CD4-positive, CD25-positive, alpha-beta regulatory T cell (primary cell): ENCODE measurements at places on chromosomes 4 and X. TPM values are rescaled to one million over a fixed set of nuclear protein-coding genes. Genes with fewer than 3 reads are reported as not detected.
A peak's percentile ranks its signal among the peaks of the same experiment; 100 is the strongest.

DNA sequence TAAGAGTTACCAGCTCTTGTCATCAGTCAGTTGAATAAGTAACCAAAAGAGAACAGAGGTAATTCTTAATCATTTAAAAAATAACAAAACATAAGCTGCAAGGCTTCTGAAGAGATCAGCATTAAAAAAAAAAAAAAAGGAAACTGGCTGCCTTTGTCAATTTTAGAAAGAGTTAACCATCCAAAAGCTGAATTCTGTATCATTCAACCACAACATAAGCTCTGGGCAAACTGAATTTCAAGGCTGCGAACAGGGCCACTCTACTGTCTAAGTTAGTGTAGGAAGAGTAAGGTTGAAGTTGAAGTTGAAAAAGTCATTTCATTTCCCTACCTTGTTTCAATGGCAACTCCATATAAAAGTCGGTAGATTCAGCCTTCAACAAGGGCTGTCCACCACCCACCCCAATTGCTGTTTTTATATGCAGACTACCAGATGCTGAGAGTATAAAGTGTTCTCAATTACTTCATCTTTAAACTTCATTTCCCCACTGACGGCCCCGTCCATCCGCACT lies 1.1 kb upstream of the LIN54 start:
- H3K36me3 ChIP-seq = no peaks in the 10 kb centered on the region
- H3K4me1 ChIP-seq = peaks cover 27% of the 10 kb centered on the region
- peak overlapping the region; percentile 91 for H3K27ac ChIP-seq

GRCh38 chrX:44039556-44039955 lies 66.4 kb upstream of the NDP start:
- H3K27ac ChIP-seq = no peak overlapping the region
- H3K4me1 ChIP-seq = no peaks in the 10 kb centered on the region
- no peak for DNase-seq
- no peaks in the 10 kb centered on the region for H3K36me3 ChIP-seq

DNA sequence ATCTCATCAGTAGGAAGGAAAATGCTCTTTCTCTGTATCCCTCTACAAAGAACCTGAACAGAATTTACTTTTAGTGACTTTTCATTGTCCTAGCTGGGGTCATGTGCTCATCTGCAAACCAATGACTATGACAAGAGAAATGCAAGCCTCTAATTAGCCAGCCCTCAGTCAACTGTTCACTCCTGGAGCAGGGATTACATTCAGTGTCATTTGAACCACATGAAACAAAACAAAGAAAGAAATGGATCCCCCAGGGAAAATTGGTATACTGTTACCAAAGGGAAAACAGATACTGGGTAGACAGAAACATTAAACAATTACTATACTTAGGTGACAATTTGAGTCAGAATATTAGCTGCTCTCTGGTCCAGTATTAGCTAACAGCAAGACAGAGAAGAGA lies 173.6 kb downstream of the RCHY1 start:
- H3K4me1 ChIP-seq = no peaks in the 10 kb centered on the region
- H3K4me3 ChIP-seq = no peak overlapping the region
- H3K27me3 ChIP-seq = no peaks in the 10 kb centered on the region

GRCh38 chr4:152103181-152103901 lies 342.5 kb upstream of the GATB start:
- no peak for DNase-seq
- H3K27me3 ChIP-seq = no peaks in the 10 kb centered on the region
- H3K36me3 ChIP-seq = no peaks in the 10 kb centered on the region
- peak overlapping the region; percentile 86 for H3K4me3 ChIP-seq
- peaks cover 84% of the 10 kb centered on the region for H3K4me1 ChIP-seq

DNA sequence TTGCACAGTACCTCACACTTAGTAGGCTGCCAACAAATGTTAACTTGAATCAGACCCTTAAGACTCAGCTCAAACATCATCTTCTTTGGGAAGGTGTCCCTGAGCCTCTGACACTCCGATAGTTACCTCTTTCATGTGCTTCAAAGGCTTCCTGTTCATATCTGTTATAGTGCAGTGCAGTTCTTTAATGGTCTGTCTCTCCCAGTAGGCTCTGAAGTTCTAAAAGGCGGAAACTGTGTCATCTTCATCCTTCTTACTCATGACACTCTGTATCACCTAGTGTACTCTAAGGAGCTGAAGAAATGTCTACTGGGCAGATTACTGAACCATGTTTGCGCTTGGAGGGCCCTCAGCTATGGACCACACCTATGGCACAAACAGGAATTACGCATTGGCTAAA lies 2.1 kb upstream of the DIAPH2 start:
- peak; percentile 16 for DNase-seq
- no peak overlapping the region for H3K4me3 ChIP-seq
- H3K36me3 ChIP-seq = no peaks in the 10 kb centered on the region
- no peaks in the 10 kb centered on the region for H3K27me3 ChIP-seq
- peaks cover 10% of the 10 kb centered on the region for H3K4me1 ChIP-seq
- no peak overlapping the region for H3K27ac ChIP-seq

DNA sequence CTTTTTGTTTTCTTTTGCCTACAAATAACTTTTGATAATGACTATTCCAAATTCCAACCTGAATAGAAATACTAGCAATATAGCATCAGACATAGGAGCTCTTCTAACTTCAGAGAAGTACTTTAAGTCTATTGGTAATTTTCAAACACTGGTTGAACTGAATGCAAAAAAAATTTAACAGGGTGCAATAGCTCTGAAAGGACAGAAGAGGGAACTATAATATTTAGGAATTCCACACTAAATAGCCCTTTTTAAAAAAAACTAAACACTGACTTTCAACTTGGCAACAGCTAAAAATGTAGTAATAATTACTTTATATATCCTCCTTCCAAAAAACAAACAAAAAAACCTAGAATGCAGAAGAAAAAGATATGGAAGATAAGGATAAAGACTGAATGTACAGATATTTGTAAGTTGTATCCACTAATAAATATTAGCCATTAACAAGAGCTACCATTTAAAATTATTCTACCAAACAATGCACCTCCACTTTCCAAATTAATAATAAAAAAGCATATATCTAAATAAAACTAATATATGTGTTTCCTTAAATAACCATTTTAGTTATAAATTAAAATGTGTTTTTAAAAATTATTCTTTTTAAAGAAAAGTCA lies 81.4 kb downstream of the FBXW7 start:
- peak; percentile 11 for DNase-seq
- peaks cover 21% of the 10 kb centered on the region for H3K4me1 ChIP-seq
- peaks cover 3% of the 10 kb centered on the region for H3K36me3 ChIP-seq
- no peaks in the 10 kb centered on the region for H3K27me3 ChIP-seq
- no peak overlapping the region for H3K27ac ChIP-seq
- H3K4me3 ChIP-seq = no peak overlapping the region

The POLN gene
- 4.9 TPM for total RNA-seq

The GPR34 gene
- not detected for total RNA-seq

The ZCCHC18 gene
- 4.3 TPM for total RNA-seq

DNA sequence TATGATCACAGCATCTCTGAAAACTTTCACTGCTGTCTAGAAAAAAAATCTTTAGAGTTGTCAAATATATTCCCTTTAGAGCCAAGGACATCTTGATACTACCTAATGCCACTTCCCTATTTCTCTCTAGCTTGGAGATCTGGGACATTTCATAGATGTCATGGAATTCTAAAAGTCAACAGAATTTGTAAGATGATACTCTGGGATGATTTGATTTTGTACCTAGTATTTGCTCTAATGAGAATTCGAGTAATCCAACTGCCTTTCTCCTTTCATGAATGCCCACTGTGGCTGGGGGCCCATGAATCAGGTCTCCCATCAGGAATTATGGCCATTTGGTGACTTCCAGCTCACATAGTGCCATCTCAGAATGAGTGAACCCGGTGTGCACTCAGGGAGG lies 73.2 kb downstream of the NHS start:
- no peaks in the 10 kb centered on the region for H3K36me3 ChIP-seq
- H3K27ac ChIP-seq = no peak overlapping the region
- no peak for DNase-seq
- H3K4me1 ChIP-seq = no peaks in the 10 kb centered on the region
- H3K4me3 ChIP-seq = no peak overlapping the region

DNA sequence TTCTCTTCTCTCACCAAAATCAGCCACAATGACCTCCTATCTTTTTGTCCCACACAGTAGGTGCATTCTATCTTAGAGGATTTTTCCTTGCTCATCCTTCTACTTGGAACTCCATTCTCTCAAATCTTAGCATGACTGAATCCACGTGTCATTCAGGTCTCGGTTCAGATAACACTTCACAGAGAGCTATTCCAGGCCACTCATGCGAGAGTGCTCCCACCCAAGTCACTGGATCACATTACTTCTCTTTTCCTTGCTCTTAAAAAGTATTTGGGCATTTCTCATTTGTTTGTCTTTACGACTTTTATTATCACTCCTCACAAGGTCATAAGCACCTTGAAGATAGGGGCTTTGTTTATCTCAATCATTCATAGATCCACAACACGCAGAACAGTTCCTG lies 647.5 kb upstream of the TENM3 start:
- H3K27ac ChIP-seq = no peak overlapping the region
- no peaks in the 10 kb centered on the region for H3K36me3 ChIP-seq
- no peak overlapping the region for H3K4me3 ChIP-seq
- H3K4me1 ChIP-seq = no peaks in the 10 kb centered on the region

The GPRASP1 gene
- 27.0 TPM for total RNA-seq

The HSFX3 gene
- not detected for total RNA-seq

- H3K36me3 ChIP-seq = no peaks in the 10 kb centered on the region
- peak overlapping the region; percentile 50 for H3K27ac ChIP-seq
- H3K27me3 ChIP-seq = no peaks in the 10 kb centered on the region
- peak; percentile 88 for DNase-seq
- H3K4me1 ChIP-seq = peaks cover 19% of the 10 kb centered on the region
These were observed 11.3 kb upstream of the ARAP2 start for GRCh38 chr4:36255577-36255976.

GRCh38 chr4:171721937-171722336 lies 91.3 kb upstream of the GALNTL6 start:
- H3K4me1 ChIP-seq = no peaks in the 10 kb centered on the region
- H3K27me3 ChIP-seq = no peaks in the 10 kb centered on the region
- no peaks in the 10 kb centered on the region for H3K36me3 ChIP-seq
- no peak overlapping the region for H3K4me3 ChIP-seq
- DNase-seq = no peak

- no peaks in the 10 kb centered on the region for H3K36me3 ChIP-seq
- no peak overlapping the region for H3K4me3 ChIP-seq
- H3K4me1 ChIP-seq = peaks cover 3% of the 10 kb centered on the region
- no peak for DNase-seq
- no peak overlapping the region for H3K27ac ChIP-seq
These were observed 22.0 kb upstream of the ADGRA3 start for GRCh38 chr4:22537864-22538263.
